ENCODE measurements at places on chromosomes 2 and 18.
A peak's percentile ranks its signal among the peaks of the same experiment; 100 is the strongest.

DNA sequence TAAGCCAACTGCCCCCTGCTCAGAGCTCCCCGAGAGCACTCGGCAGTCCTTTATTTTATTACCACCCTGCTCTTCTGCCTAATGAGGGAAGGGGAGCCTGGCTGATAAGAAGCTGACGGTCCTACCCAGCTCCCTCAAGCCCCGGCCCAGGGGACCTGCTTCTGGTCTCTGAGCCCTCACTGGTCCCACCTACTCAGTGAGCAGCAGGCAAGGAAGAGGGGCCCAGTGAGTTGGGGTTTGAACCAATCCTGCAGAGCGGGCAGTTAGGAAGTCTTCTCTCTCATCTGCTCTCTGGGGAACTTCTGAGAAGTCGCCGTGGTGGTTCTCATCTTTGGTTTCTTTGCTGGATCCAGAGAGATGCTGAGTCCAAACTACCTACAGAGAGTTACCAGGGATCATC is 218.9 kb downstream of the NDUFA10 start:
- no peak for DNase-seq

GRCh38 chr18:73153271-73153670 is 285.5 kb upstream of the NETO1 start:
- DNase-seq = no peak

DNA sequence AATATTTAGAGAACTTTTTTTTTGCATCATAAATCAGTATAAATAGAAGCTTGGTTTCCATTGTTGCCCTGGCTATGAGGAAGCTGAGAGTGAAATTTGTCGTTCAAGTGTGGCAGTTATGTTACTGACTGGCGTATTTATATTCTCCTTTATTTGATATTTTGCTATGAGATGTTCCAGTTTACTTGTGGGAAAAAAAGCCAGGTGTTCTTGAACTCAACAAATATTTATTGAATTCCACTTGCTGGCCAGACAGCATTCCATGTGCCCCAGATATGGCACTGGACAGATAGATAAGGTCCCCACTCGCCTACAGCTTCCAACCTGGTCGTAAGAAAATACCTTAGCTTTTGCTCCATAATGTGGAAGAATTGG is 44.7 kb downstream of the NEDD4L start:
- no peak for DNase-seq

DNA sequence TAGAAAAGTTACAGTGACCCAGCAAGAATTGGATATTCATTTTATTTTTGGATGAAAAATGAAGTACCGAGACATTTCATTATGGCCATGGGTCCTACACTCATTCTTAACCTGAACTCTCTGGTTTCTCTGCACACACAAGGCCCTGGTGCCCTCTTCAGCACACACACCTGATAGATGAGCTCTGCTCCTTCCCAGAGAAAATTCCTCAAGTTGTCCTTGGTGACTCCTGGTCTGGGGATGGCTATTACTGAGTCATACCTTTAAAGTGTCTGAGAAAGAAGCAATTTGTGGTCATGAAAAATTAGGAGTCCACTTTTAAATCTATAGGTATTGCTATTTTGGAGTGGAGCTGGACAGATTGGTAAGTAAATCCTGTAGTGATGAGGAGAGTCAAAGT is 311.5 kb downstream of the CDH2 start:
- no peak for DNase-seq

DNA sequence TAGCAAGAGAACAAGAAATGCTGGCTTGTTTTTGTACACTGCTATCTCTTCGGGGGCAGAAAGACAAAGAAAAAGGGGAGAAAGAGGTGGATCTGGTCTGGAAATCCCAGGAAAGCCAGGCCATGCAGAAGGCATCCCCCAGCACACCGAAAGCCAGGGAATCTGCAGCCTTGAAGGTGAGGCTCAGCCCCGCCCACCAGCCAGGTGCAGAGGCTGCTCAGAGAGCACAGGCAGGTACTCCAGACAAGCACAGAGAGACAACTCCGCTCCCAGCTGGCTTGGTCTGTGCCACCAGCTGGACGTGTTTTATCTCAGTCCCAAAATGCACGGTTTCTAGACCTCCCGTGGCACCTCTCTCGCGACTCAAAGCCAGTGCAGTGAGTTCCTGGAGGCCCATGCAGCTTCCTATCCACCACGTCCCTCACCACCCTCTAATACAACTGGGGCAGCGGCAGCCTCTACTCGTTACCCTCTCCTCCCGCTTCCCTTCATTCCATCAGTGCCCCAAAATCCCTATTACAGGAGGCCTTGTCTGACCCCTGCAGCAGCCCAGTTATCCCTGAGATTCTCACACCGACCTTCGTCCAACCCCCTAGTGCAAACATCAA is 62.8 kb downstream of the HDAC4 start:
- no peak for DNase-seq

- DNase-seq = no peak
These were observed 270.8 kb downstream of the GALNT13 start for GRCh38 chr2:154142480-154142879.

GRCh38 chr2:232420463-232421188 is 14.0 kb downstream of the ALPG start:
- DNase-seq = peak; percentile 9

GRCh38 chr2:96083064-96083939 is 33.1 kb downstream of the ADRA2B start:
- DNase-seq = no peak

- DNase-seq = no peak
These were observed 16.8 kb upstream of the KCNK3 start for GRCh38 chr2:26675651-26676255.

Measured in activated effector memory CD4-positive, alpha-beta T cell treated with Interleukin-2 at 50 U/mL for 16 hours (primary cell).